Lower leg skin (tissue), 4 donors: ENCODE measurements at places on chromosomes 3 and 15. TPM values are rescaled to one million over a fixed set of nuclear protein-coding genes. Genes with fewer than 3 reads are reported as not detected.

The SLC27A2 gene
- total RNA-seq: 2.0 TPM

The A4GNT gene
- total RNA-seq: not detected

The SHF gene
- 16.7 TPM for total RNA-seq

The PCLAF gene
- total RNA-seq: 1.2 TPM

The TRPC1 gene
- 2.7 TPM for total RNA-seq

The CTXN2 gene
- not detected for total RNA-seq

The NR1D2 gene
- total RNA-seq: 35.4 TPM

The ZNF619 gene
- total RNA-seq: 6.0 TPM

The SI gene
- not detected for total RNA-seq

The DNAJA4 gene
- 66.8 TPM for total RNA-seq

The LSM3 gene
- 8.1 TPM for total RNA-seq

The OSBPL10 gene
- 20.4 TPM for total RNA-seq

The ZNF35 gene
- 9.0 TPM for total RNA-seq

The RYR3 gene
- 0.83 TPM for total RNA-seq

The CHL1 gene
- total RNA-seq: 45.3 TPM

The ITPKA gene
- 3.7 TPM for total RNA-seq

The KLHL25 gene
- 29.0 TPM for total RNA-seq

The IQCF5 gene
- not detected for total RNA-seq

The KLHL6 gene
- 0.58 TPM for total RNA-seq

The PRSS50 gene
- 0.13 TPM for total RNA-seq

The BUB1B gene
- total RNA-seq: 4.5 TPM

The IL17RB gene
- 1.9 TPM for total RNA-seq

The ACAN gene
- total RNA-seq: 0.17 TPM

The CLDN1 gene
- 452 TPM for total RNA-seq

The HRG gene
- total RNA-seq: 0.34 TPM

The CLPX gene
- total RNA-seq: 74.5 TPM

The GOLGA8Q gene
- total RNA-seq: 1.3 TPM

The MGLL gene
- total RNA-seq: 57.4 TPM

The TPM1 gene
- 67.6 TPM for total RNA-seq

The TEX55 gene
- total RNA-seq: not detected

The TIGIT gene
- total RNA-seq: not detected

The CIB1 gene
- total RNA-seq: 20.7 TPM

The GREM1 gene
- total RNA-seq: 1.2 TPM

The MAP3K13 gene
- 18.3 TPM for total RNA-seq

The WDR72 gene
- total RNA-seq: 2.5 TPM

The GLCE gene
- total RNA-seq: 18.0 TPM

The GABRB3 gene
- 0.13 TPM for total RNA-seq

The CNTN4 gene
- total RNA-seq: 1.8 TPM

The SPRED1 gene
- 11.8 TPM for total RNA-seq

The IL17RE gene
- total RNA-seq: 80.0 TPM

The ZBTB11 gene
- total RNA-seq: 22.1 TPM

The SCAP gene
- 100 TPM for total RNA-seq

The CCRL2 gene
- 0.46 TPM for total RNA-seq

The MORC1 gene
- not detected for total RNA-seq

The GOLGA6A gene
- 2.2 TPM for total RNA-seq

The TMEM108 gene
- total RNA-seq: 0.54 TPM

The SCG5 gene
- total RNA-seq: 0.61 TPM

The AADACL2 gene
- total RNA-seq: 78.2 TPM

The PLA2G4E gene
- 49.8 TPM for total RNA-seq

The LARP6 gene
- total RNA-seq: 9.2 TPM

The MAGI1 gene
- 71.6 TPM for total RNA-seq

The GOLGA8S gene
- not detected for total RNA-seq

The SRGAP3 gene
- total RNA-seq: 27.7 TPM
